Stimulated activated naive B cell treated with anti-CD40 and anti-IgM and Interleukin-4, amounts not matched to agents 10 μg/mL and 1 μg/mL and 100 μg/mL, for 72 hours (primary cell): ENCODE measurements at places on chromosomes 7 and 10.

DNA sequence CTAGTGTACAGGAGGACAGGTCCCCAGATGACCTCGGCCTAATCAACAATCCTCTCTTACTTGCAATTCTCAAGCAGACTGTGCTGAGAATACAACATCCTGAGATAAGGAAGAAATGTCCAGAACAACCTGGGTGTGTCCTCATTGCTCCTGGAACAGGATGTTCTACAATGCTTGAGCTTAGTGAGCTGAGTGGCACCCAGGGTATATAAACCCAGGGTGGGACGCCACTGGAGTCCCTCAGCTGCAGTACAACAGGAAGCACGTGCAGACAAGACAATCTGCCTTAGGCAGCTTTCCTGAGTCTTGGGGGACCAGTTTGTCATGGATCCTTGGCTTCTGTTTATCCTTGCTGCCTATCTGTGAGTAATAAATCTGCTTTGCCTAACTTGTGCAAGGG lies 27.7 kb upstream of the SLC25A13 start:
- DNase-seq, result no peak

DNA sequence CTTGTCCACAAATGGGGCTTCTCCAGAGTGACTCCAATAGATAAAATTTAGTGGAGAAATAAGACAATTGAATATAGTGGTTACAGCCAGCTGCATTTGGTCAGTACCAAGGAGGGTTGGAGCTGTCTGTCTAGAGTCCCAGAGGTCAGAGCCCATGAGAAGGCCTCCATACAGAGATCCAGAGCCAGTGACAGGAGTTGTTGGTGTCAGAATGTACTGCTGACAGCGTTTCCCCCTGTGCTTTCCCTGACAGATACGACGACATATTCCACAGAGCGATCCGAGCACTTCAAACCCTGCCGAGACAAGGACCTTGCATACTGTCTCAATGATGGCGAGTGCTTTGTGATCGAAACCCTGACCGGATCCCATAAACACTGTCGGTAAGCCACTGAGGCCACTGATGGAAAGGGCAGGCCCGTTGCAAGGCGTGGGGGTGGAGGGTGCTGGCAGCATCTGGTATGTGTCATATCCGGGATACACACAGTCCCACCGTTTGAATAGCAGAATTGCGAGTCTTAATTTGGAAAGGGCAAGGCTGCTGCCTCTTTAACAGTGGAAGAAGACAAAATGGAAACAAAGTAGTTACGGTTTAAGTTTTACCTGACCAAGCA lies 483.6 kb downstream of the NRG3 start:
- no peak for DNase-seq

GRCh38 chr10:60427148-60427547 lies 37.5 kb upstream of the ANK3 start:
- DNase-seq, result no peak

GRCh38 chr7:41134300-41135255 lies 568.3 kb downstream of the INHBA start:
- peak; percentile 27 for DNase-seq

DNA sequence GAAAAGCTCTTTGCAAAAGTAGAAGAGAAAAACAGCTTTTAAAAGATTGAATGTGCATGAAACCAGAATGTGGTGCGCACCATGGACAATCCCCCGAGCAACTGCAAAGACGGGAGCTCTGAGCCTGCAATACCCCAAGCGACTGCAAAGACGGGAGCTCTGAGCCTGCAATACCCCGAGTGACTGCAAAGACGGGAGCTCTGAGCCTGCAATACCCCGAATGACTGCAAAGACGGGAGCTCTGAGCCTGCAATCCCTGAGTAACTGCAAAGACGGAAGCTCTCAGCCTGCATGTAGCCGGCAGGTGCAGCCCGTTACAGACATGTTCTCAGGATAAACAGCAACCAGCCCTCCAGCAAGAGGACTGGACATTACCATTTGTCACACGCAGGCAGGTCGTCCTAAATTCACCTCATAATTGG lies 6.2 kb downstream of the ZNF775 start:
- no peak for DNase-seq

DNA sequence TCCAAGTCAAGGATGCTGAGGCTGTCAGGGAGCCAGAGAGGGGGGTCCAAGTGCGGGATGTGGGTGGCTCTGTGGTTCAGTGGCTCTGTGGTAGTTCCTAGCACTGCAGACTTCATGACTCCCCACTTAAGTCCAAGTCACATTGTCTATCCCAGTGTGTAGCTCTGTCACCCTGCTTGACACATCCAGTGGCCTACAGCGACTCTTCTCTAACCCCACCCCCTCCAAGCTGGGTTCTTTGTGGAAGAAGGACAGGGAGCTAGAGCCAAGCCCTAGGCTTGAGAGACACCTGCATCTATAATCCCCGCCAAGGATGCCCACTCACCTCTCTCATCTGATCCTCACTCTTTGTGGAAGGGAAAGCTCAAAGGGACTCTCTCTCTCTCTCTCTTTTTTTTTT lies 57.6 kb downstream of the ADCYAP1R1 start:
- no peak for DNase-seq

DNA sequence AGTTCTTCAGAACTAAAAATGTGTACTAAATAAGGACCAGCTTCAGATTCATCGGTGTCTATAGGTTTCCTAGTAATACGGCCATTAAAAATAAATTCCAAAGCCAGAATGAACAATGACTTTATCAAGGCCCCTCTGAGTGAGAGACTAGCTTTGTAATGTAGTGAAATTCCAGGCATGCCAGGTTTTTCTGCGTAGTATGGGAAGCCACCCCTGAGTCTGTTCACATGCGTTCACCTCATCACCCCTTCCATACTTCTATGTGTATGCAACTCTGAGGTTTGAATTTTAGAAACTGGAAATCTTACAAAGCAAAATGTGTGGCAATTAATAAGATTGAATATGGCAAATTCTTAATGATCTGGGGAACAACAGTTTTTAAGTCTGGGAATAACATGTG lies 24.5 kb downstream of the RNF32 start:
- no peak for DNase-seq

GRCh38 chr10:8088504-8088903 lies 34.0 kb downstream of the GATA3 start:
- DNase-seq, result no peak

DNA sequence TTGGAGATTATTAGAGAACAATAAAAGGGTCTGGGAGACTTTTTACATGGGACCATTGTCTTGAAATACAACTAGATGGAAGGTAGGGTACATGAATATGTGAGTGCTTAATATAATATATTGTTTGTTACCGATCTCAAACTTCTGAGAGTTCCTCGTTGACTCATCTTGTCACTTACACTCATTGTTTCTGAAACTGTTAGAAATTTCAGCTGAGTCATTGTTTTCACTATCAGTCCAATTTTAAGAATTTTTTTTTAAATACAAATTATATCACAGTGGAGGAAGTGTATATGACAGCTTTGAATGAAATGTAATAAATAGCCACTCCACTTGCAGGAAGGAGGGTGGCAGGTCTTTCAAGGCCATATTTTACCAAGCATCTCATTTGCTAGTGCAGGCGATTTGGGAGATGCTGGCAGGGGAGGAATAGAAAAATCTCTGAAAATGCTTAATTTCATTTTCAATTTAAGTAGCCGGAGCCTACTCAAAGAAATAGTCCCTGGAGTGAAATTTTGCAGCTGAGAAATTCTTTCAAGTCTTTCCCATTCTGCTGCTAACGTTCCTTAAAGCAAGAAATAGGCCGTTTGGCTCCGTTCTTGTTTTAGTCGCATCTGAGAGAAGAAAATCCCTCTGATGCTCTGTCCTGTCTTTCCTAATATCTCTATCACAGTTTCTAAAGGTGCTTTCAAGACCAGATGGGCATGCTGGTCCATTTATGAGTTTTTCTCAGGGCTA lies 1404.2 kb upstream of the CELF2 start:
- no peak for DNase-seq

DNA sequence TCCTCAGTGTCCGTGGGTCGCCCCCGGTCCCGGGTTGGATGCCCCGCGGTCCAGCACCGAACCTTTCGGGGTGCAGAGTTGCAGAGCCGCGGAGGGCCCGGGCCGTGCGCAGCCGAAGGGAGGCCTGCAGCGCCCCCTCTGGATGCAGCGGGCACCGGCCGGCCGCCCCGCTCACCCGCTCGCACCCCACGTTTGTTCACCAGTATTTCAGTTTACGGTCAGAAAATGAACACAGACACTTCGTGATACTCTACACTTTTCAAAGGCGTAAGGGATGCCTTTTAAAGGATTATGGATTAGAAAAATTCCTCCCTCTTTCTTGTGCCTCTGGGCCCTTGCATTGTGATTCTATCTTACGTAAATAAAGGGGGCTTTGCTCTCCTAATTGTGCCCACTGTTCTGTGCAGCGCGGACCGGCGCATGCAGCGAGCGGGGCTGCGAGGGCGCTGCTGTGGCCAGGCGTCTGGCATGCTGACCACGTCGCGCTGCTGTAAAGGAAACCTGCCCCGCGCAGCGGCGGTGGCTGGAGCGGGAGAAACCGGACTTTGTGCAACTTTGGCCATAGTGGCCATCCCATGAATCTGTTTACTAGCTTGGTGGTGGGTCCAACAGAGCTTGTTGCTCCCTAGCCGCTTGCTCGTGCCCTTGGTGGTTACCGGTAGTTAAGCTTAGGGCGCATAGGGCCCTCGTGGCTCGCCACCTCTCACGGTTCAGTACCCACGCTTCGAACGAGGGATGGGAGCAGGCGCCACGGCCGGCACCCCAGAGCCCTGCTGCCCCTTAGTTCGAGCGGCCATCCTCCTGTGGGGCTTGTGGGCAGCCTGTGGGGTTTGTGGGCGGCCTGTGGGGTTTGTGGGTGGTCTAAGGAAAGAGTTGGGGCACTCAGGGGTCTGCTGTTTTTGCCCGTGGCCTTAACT lies 739 bp upstream of the MEST start:
- DNase-seq, result no peak

- DNase-seq, result no peak
Measured at GRCh38 chr10:11177926-11178471, 160.3 kb downstream of the CELF2 start.

DNA sequence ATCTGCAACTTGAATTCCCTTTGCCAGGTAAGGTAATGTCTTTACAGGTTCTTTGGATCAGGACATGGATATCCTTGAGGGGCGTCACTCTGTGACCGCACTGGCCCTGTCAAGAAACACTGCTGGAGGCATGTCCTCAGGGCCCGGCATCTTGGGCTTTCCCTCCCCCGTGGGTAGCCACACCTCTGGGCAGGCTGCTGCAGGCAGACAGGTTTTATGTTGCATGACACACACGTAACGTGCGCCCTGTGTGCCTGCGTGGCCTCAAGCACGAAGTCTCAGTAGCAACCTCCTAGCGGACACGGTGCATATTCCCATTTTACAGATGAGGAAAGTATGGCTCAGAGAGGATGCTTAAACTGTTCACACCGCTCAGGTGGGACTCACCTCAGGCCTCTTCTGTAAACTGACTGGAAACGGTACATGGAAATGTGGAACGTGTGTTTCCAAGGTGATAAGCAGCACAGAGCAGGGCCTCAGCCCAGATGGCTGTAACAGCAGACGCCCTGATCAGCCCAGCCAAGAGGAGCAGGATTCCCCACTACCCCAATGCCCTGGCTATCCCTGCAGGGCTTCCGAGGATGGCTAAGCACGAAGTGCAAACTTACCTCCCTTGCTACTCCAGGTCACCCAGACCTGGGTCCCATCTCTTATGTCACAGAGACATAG lies 553.6 kb downstream of the TCERG1L start:
- DNase-seq, result no peak

DNA sequence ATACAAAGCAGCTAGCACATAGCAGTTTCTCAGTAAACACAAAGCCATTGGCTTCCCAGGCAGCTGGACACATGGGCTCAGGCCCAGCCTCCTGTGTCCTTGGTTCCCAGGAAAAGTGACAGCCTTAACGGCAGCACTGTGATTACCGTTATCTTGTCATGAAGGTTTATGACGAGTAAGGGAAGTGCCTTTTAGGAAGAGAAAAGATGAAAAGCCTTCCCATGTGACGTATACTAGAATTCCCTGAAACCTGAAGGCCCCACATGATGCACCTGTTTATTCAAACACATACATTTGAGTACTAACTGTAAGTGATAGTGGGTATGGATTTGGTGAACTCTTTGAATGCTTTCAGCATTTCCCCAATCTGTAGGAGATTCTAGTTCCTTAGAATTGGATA lies 244.2 kb downstream of the DPP6 start:
- no peak for DNase-seq

DNA sequence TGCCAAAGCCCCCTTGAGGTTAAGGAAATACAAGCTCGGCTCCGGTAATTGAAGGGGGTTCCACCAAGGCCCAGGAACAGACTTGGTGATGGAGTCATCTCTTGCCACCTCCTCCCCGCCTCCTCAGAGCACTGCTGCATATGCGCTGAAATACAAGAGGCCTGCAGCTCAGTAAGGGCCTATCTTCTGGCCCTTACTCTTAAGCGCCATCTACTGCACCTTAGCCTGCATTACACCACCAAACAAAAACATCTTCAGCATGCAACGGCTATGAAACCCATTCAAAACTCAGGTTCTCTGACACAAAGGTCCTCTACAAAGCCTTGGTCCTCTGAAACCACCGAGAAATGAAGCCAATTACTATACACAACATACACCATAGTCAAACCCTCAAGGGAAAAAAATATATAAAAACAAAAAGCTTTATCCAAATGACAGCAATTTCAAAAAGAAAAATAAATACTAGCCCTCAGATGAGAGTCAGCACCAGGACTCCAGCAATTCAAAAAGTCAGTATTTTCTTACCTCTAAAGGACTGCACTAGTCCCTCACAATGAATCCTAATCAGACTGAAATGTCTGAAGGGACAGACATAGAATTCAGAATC lies 176.8 kb upstream of the TBX20 start:
- no peak for DNase-seq
